ENCODE measurements at places on chromosomes 1 and 21.

- no peak for DNase-seq
These were observed 4.1 kb downstream of the PDC start for GRCh38 chr1:186456729-186457255.

DNA sequence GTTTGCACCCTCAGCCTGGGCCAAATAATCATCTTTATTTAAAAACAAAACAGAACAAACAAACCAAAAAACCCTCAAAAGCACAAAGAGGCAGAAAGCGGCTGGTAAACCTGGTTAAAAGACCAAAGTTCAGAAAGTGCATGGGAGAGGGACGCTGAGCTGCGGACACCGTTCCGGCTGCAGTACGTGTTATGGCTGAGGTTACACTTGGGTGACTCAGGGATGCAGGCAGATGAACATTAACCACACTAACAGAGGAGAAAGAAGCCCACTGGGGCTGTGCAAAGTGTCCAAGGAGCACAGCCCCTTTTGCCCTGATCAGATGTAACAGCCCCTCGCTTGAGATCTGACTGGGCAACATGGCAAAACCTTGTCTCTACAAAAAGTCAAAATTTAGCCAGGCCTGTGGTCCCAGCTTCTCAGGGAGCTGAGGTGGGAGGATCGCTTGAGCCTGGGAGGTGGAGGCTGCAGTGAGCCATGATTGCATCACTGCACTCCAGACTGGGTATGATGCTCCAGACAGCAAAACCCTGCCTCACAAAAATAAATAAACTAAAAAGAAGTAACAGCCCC, 28.3 kb downstream of the GPR157 start:
- no peak for DNase-seq

DNA sequence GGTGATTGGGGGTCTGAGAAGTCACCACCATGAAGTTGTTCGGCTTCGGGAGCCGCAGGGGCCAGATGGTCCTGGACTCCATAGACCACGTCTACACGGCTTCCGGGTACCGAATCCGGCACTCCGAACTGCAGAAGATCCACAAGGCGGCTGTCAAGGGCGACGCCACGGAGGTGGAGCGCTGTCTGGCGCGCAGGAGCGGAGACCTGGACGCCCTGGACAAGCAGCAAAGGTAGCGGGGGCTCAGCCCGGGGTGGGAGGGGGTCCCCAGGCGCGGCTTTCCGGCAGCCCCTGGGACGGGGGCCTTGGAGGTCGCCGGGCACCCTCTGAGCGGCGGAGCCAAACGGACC, 146.5 kb downstream of the LIPI start:
- no peak for DNase-seq

GRCh38 chr1:70987497-70987896, 60.1 kb downstream of the PTGER3 start:
- no peak for DNase-seq

- no peak for DNase-seq
These were observed 2.7 kb downstream of the RGL1 start for GRCh38 chr1:183807549-183808168.

DNA sequence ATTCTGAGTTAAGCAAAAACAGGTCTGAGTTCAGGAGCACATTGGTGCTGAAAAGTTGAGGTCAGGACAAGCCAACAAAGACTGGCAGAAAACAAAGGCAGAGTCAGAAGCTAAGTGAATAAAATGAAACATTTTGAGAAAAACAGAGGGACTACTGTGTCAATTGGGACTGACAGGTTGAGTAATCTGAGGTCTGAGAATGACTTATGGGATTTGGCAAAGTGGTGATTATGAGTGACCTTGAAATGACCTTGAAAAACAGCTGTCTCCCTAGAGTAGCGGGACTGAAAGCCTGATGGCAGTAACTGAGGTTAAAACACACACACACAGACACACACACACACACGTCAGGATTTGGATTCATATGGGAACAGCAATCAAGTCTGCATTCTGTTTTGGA, 8.8 kb upstream of the COG2 start:
- DNase-seq, result no peak

- no peak for DNase-seq
These were observed 165.0 kb downstream of the PLXNA2 start for GRCh38 chr1:208079161-208079560.

GRCh38 chr1:178543290-178543607, 30.3 kb downstream of the TEX35 start:
- DNase-seq, result no peak

DNA sequence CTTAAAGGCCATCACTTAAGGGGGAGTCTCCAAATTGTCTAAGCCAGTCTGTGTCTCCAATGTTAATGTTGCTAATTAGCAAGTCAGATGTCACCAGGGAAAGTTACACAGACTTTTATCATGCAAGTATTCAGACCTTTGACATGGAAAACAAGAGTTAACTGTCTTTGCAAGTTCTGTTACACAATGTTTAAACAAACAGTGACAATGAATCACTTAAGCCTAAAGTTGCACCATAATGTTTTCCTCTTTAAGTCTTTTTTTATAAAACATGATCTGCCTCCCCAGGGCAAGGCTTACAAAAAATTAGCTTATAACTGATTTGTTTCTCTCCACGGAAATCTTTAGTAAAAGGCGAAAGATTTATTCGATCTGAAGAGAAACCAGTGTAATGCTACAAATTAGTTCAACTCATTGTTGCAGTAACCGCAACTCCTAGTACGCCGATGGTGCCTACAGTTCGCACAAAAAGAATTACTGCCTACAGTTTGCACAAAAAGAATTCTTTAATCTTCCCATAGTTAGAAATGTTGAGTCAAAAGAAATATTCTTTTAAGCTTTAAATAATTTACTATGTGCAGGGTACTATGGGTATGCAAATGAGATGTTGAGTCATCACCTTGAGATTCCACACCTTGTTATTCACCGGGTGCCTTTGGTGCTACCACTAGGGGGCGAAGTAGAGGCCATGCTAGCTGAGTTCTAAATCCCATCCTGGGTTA, 45.3 kb downstream of the HHAT start:
- peak; percentile 93 for DNase-seq

GRCh38 chr1:196723325-196724185, 51.1 kb upstream of the CFHR3 start:
- peak; percentile 55 for DNase-seq

- DNase-seq, result no peak
These were observed 128.4 kb downstream of the GRIK3 start for GRCh38 chr1:36905941-36906340.

- DNase-seq, result no peak
These were observed 12.1 kb upstream of the NFYC start for GRCh38 chr1:40679165-40679953.

- DNase-seq, result no peak
These were observed 264.1 kb downstream of the AKT3 start for GRCh38 chr1:243585982-243586381.

DNA sequence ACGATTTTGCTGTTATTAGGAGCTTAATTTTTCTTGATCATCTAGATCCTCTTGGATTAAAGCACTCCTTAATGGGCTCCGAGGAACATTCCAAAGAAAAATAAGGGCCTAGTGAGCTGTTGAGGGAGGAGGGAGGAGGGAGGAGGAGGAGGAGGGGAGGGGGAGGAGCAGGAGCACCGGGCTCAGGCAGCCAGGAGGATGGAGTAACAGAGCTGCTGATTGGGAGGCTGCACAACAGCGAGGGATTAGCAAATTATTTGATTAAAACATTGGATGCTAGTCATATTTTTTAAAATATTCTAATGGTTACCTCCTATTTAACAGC, 302.1 kb upstream of the RRP15 start:
- no peak for DNase-seq

DNA sequence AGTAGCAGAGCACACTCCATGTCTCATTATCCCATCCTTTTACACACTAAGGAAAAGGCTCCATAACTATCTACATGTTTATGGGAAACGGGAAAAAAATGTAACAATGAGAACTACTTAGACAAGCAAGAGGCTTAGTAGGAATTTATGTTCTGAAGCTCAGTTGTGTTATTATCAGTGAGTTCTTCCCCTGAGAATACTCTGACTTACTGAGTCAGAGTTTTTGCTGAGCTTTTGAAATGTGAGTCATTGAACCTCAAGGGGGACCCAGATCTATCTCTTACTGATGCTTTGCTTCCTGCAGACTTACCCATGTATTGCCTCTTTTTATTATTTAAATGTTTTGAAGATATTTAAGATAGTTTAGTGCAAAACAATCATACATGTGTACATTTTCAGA, 20.1 kb downstream of the CFHR5 start:
- no peak for DNase-seq

DNA sequence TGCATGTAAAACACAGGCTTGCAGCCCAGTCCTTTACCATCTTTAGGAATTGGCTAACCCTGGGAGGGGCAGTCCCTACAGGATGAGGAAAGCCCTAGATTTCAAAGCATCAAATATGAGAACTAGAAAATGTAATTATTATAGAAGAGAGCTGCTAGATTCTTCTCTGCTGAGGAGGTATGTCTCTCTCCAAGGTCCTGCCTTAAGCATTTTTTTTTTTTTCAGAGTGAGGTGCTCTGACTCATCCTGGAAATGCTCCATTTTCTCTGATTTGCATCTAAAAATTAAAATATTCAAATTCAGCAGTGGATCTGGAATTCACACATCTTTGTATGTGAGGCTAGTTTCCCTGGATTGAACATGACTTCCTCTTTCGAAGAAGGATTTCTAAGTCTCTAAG, 149.8 kb downstream of the ZNF648 start:
- DNase-seq, result no peak

- DNase-seq, result peak; percentile 39
These were observed 280.5 kb upstream of the SGIP1 start for GRCh38 chr1:66253330-66253921.

DNA sequence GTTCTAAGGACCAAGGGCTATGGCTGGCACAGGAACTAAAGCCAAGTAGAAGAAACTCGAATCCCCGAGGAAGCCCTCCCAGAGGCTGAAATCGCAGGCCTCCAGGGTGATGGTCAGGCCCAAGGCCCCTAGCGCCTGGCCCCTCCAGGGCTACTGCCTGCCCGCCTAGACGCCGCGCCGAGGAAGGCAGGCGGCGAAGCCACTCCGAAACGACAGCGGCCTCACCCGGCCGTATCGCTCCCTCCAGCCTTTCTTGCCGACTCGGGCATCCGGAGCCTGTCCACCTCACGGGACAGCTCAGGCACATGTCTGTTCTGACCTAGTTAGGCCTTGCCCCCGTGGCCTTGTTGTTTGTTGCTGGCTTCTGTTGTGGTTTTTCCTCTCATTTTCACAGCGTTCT, 9.7 kb upstream of the LHX8 start:
- no peak for DNase-seq

DNA sequence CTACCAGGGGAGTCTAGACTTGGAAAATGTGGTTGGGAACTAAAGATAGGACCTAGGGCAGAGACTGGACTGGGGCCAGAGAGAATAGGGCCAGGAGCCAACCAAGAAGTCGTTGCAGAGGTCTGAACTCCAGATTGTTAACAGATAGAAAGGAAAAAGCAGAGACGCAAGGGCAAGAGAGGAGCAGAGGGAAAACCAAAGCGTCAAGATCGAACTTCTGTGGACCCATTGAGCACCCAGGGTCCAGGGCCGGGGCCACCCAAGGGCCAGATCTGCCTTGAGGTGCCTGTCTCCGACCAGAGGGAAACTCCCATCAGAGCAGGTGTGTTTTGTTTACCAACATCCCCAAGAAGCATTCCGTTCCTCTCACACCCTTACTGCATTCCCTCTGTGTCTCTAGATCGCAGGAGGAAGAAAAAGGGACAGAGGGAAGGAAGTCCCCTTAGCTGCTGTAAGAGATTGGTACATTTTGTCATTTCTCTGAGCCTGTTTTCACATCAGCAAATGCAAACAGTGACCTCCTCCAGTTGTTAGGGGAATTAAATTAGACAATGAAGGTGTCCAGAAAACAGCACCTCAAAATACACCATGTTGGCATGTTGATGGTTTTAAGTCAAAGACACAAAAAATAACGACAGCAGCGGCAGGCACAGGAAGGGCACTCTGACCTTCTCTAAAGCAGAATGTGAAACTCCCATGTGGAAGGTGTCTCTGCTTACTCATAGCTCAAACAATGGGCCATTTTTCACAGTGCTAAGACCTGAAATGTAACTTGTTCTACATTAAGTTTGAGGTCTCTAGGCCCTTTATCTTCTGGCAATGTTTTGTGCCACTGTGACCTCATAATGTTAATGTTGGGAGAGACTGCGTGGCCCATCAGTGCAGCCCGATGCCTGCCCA, 105.8 kb upstream of the RAB4A start:
- DNase-seq, result no peak

DNA sequence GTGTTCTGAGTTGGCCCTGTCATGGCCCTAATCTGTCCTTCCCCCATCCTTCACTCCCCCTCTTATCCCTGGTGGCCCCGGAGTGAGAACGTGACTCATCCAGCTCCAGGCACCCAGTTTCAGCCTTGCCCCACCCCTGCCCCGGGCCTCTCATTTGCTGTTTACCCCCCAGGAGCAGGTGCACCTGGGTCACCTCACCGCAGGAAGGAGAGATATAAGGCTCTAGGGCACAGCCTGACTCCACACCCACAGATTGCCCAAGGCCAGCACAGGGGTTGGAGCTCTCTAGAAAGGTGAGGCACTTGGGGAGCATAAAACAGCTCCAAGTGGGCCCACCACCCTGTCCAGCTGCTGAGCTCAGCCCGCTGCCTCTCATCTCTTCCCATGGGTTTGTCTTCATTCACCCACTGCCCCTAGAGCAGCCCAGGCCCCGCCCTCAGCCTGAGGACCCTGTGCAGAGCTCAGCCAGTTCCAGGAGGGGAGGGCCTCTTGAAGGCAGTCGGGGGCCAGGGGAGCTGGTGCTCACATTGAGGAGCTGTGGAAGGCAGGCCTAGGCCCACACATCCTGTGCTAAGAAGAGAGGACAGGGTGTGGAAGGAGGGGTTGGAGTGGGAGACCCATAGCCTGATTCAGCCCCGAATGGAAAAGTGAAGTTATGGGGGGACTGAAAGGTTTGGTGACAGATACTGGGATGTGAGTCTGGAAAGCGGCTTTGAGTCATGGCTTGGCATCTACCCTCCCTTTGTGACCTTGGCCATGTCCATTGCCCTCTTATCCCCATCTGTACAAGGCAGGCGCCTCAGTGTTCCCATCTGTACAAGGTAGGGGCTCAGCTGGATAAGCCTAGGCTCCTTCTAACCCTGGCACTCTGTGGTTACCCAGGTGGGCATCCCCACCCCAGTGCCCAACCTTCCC, 16.1 kb upstream of the GPR37L1 start:
- no peak for DNase-seq

GRCh38 chr21:40255518-40256444, 388.5 kb downstream of the PCP4 start:
- no peak for DNase-seq

GRCh38 chr21:19874521-19874920, 1123.7 kb upstream of the NCAM2 start:
- no peak for DNase-seq
